Ascending aorta (tissue), 2 donors: ENCODE measurements at places on chromosomes 5 and 9. TPM values are rescaled to one million over a fixed set of nuclear protein-coding genes. Genes with fewer than 3 reads are reported as not detected.
A peak's percentile ranks its signal among the peaks of the same experiment; 100 is the strongest.

AMBP gene
- 6.6 TPM for total RNA-seq

FRMPD1 gene
- not detected for total RNA-seq

ADAMTS19 gene
- 0.32 TPM for total RNA-seq

SCGB3A1 gene
- not detected for total RNA-seq

SPINK6 gene
- total RNA-seq, result not detected

PPP3R2 gene
- total RNA-seq, result not detected

PRDM9 gene
- not detected for total RNA-seq

SOX30 gene
- not detected for total RNA-seq

ANKRD31 gene
- total RNA-seq, result not detected

GRCh38 chr9:136915632-136916329 is 28.8 kb downstream of the FBXW5 start:
- H3K27me3 ChIP-seq, result no peaks in the 10 kb centered on the region
- no peak for DNase-seq
- no peak overlapping the region for H3K4me3 ChIP-seq
- peaks cover 61% of the 10 kb centered on the region for H3K36me3 ChIP-seq

GRCh38 chr5:172493461-172493860 is 39.1 kb upstream of the SH3PXD2B start:
- DNase-seq, result peak; percentile 21
- H3K4me1 ChIP-seq, result no peaks in the 10 kb centered on the region
- no peak overlapping the region for H3K27ac ChIP-seq
- no peaks in the 10 kb centered on the region for H3K36me3 ChIP-seq
- H3K4me3 ChIP-seq, result no peak overlapping the region

DNA sequence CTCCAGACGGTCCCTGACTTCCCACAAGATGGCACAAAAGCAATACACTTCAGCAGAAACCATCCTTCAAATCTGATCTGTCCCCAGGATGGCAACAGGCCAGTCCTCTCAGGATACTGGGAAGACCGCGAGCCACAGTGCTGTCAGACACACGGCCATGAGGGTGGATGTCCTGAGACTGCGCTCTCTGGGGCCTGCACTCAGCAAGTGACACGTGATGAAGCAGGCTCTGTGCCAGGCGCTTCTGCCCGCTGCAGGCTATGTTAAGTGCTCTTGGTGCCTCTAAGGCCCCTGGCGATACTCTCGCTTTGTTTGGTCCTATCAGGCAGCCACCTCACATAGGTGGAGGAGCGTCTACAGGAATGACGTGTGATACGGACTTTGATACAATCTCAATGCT is 7.1 kb downstream of the BRD9 start:
- DNase-seq, result no peak
- H3K27ac ChIP-seq, result no peak overlapping the region
- H3K4me3 ChIP-seq, result no peak overlapping the region
- no peaks in the 10 kb centered on the region for H3K4me1 ChIP-seq
- no peaks in the 10 kb centered on the region for H3K27me3 ChIP-seq
- peaks cover 82% of the 10 kb centered on the region for H3K36me3 ChIP-seq

GRCh38 chr5:36883894-36884462 is 7.4 kb downstream of the NIPBL start:
- H3K27ac ChIP-seq, result no peak overlapping the region
- H3K36me3 ChIP-seq, result no peaks in the 10 kb centered on the region
- no peak overlapping the region for H3K4me3 ChIP-seq
- H3K27me3 ChIP-seq, result no peaks in the 10 kb centered on the region
- no peak for DNase-seq

- no peaks in the 10 kb centered on the region for H3K4me1 ChIP-seq
- H3K4me3 ChIP-seq, result no peak overlapping the region
- no peak overlapping the region for H3K27ac ChIP-seq
- H3K36me3 ChIP-seq, result no peaks in the 10 kb centered on the region
- H3K27me3 ChIP-seq, result no peaks in the 10 kb centered on the region
- DNase-seq, result no peak
Observed at GRCh38 chr9:106432631-106433030, 430.3 kb upstream of the ZNF462 start.

DNA sequence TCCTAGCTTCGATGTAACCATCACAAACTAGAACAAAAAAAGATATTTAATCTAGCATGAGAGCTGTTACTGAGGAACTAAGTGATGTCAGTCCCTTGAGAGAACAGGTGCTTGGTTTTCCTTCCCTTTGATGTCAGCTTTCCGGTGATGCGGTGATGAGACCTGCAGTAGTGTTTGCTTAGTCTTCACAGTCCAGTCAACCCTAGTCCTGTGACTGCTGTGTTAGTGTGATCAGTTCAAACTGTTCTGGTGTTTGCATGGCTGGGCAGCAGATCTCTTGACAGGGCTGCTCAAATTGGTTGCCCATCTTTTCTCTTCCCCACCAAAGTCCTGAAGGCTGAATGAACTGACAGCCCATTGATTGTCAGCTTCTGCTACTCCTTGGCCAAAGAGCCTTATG is 608.6 kb upstream of the DAB2 start:
- no peaks in the 10 kb centered on the region for H3K4me1 ChIP-seq
- no peak for DNase-seq
- no peaks in the 10 kb centered on the region for H3K36me3 ChIP-seq
- H3K27me3 ChIP-seq, result no peaks in the 10 kb centered on the region

GRCh38 chr9:15243081-15243480 is 63.9 kb downstream of the TTC39B start:
- no peaks in the 10 kb centered on the region for H3K36me3 ChIP-seq
- H3K4me1 ChIP-seq, result peaks cover 4% of the 10 kb centered on the region
- peak overlapping the region; percentile 80 for H3K27ac ChIP-seq
- no peak overlapping the region for H3K4me3 ChIP-seq

DNA sequence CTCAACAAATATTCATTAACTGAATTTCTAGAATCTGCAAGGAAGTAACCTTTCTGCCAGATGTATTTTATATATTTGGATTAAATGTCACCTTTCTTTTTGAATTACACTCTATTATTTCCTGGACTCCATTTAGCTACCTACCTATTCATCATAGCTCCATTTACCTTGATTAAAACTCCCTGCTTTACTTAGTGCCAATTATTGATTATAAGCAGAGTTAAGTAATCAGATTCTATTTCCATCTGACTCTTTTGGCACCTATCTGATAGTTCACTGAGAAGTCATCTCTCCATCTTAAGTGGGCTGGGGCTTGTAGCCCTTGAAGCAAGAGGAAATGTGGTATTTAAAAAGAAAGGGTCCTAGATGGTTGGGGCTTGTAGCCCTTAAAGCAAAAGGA is 88.6 kb downstream of the TRPM3 start:
- H3K4me1 ChIP-seq, result no peaks in the 10 kb centered on the region
- DNase-seq, result no peak
- no peaks in the 10 kb centered on the region for H3K27me3 ChIP-seq
- H3K27ac ChIP-seq, result no peak overlapping the region
- H3K4me3 ChIP-seq, result no peak overlapping the region

- no peaks in the 10 kb centered on the region for H3K36me3 ChIP-seq
- no peak for DNase-seq
- H3K27me3 ChIP-seq, result no peaks in the 10 kb centered on the region
- no peaks in the 10 kb centered on the region for H3K4me1 ChIP-seq
- H3K4me3 ChIP-seq, result no peak overlapping the region
- H3K27ac ChIP-seq, result no peak overlapping the region
Observed at GRCh38 chr9:95724253-95724991, 151.1 kb upstream of the ERCC6L2 start.

DNA sequence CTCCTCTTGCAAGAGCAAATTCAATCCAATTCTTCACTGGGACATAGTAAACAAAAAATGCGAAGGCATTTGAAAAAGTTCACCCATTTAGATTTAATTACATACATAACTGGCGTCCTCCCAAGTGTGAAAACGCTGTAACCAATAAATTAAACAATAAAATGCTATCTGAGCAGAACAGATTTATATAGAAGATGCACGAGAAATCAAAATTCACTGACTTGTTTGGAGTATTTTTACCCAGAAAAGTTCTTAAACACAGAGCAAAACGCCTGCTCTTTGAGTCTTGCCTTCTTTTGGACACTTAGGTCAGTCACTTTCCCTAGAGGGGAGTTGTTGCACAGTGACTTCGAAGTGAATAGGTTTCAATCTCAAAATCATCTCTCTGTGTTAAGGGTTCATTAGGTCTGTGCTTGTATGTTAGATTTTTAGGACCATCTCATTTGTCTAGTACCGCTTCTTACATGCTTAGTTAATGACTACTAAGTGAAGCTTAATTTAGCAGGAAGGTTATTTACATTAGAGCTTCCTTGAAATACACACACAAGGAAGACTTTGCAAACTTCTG is 1.9 kb downstream of the ALDH1A1 start:
- DNase-seq, result no peak
- peak overlapping the region; percentile 76 for H3K27ac ChIP-seq

GRCh38 chr9:82363198-82363597 is 374.6 kb downstream of the SPATA31D1 start:
- no peak overlapping the region for H3K4me3 ChIP-seq
- no peaks in the 10 kb centered on the region for H3K27me3 ChIP-seq
- H3K4me1 ChIP-seq, result no peaks in the 10 kb centered on the region
- H3K27ac ChIP-seq, result no peak overlapping the region
- DNase-seq, result no peak

DNA sequence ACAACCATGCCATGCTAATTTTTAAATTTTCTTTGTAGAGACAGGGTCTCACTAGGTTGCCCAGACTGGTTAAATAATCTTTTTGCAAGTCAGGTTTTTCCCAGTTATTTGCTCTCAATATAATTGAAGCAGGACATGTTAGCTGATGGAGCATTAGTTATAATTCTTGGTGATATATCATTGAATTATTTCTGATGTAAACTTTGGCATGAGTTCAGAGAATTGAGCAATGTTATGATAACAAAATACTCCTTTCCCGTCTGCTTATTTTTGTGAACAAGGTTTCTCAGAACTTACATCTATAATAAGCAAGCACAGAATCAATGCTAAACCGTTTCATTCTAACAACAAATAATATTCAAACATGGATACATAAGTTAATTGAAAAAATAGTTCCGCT is 37.8 kb downstream of the BHMT start:
- H3K36me3 ChIP-seq, result no peaks in the 10 kb centered on the region
- no peak for DNase-seq
- H3K27ac ChIP-seq, result no peak overlapping the region
- H3K27me3 ChIP-seq, result no peaks in the 10 kb centered on the region

DNA sequence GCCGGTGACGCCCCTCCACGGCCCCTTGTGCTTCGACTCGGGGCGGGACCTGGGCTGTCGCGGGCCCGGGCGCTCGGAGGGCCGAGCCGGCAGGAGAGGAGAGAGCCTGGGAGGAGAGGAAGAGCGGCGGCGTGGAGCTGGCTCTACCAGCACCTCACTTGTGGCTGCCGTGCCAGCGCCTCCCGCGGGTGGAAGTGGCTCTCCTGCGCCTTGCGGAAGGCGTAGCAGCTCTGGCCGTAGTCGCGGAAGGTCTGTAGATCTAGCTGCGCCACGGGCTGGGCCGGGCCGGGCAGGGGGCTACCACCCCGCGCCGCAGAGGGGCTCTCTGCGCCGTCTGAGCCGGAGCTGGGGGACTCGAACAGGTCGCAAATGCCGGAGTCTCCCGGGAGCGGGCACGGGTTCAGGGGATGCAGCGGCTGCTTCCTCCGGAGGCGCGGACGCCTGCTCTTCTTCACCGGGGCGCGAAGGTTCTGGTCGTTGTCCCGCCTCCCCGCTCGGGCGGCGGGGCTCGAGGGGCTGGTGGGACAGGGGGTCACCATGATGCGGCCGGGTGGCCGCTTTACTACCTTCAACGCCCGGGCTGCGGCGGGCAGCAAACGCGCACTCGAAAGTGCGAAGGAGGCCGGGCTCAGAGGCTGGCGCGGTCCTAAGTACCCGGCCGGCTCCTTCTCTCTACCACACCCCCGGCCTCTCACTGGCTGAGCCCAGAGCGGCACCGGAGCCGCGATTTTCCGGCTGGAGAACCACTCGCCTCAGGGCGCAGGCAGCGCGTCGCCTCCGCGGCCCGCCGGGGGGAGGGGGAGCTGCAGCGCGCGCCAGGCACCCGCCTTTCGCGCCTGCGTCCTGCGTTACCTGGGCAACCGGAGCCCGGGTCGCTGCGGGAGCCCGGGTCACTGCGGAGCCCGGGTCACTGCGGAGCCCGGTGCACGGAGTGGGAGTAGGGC is at the start of gene CCNO:
TSS of gene CCNO (minus strand) at position 624 of the 944 bp plus-strand sequence. CDS start at position 539, 85 bp downstream.
- H3K4me1 ChIP-seq, result peaks cover 18% of the 10 kb centered on the region
- no peaks in the 10 kb centered on the region for H3K36me3 ChIP-seq
- peaks cover 9% of the 10 kb centered on the region for H3K27me3 ChIP-seq

DNA sequence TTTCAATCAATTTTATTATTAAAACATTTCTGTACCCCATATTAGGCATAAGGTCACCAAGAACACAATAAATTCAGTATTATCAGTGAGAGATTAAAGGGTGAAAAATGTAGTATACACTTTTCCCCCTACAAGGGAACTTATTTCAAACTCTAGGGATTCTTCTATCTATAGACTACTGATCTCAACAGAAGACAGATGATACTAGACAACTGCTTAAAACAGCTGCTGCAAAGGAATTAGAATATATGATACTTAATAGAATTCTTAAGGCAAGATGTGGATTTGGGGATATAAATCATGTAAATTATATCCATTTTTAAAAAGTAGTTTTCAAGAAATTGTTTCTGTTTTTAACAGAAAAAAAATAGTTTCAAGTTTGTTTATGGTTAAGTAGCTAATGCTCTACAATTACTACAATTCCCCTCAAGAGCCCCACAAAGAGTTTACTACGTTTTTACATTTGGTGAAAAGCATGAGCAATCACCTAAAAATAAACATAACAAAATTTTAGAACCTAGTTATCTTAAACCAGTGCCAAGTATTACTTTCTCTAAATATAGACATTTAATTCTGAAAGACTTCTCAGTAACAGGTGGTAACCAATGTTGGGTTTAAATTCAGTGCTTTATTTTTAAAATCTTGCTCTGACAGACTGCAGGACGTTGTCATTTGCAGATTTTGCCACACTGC is 6.0 kb downstream of the KIF24 start:
- H3K27me3 ChIP-seq, result no peaks in the 10 kb centered on the region
- no peak overlapping the region for H3K4me3 ChIP-seq
- H3K27ac ChIP-seq, result no peak overlapping the region
- no peaks in the 10 kb centered on the region for H3K4me1 ChIP-seq
- DNase-seq, result no peak
- no peaks in the 10 kb centered on the region for H3K36me3 ChIP-seq

- H3K27ac ChIP-seq, result no peak overlapping the region
- no peaks in the 10 kb centered on the region for H3K4me1 ChIP-seq
- no peaks in the 10 kb centered on the region for H3K27me3 ChIP-seq
- DNase-seq, result peak; percentile 43
- no peak overlapping the region for H3K4me3 ChIP-seq
- H3K36me3 ChIP-seq, result no peaks in the 10 kb centered on the region
Observed at GRCh38 chr5:180082633-180083420, 11.3 kb upstream of the RNF130 start.

- no peak overlapping the region for H3K27ac ChIP-seq
- DNase-seq, result no peak
- no peaks in the 10 kb centered on the region for H3K27me3 ChIP-seq
- no peaks in the 10 kb centered on the region for H3K36me3 ChIP-seq
- H3K4me1 ChIP-seq, result peaks cover 3% of the 10 kb centered on the region
- H3K4me3 ChIP-seq, result no peak overlapping the region
Observed at GRCh38 chr9:113960768-113961167, 84.7 kb downstream of the ZNF618 start.

- DNase-seq, result no peak
- no peaks in the 10 kb centered on the region for H3K36me3 ChIP-seq
- H3K27ac ChIP-seq, result no peak overlapping the region
- H3K4me3 ChIP-seq, result no peak overlapping the region
- H3K27me3 ChIP-seq, result no peaks in the 10 kb centered on the region
- no peaks in the 10 kb centered on the region for H3K4me1 ChIP-seq
Observed at GRCh38 chr5:66741394-66741793, 145.2 kb downstream of the MAST4 start.
